ENCODE measurements at places on chromosomes 5 and 9.
A peak's percentile ranks its signal among the peaks of the same experiment; 100 is the strongest.

- no peak for DNase-seq
Observed at GRCh38 chr5:55480781-55481180, 54.0 kb downstream of the PLPP1 start.

- DNase-seq, result no peak
Observed at GRCh38 chr5:113212244-113212920, 222.4 kb downstream of the TSSK1B start.

- DNase-seq, result no peak
Observed at GRCh38 chr5:35098214-35098613, 50.5 kb upstream of the AGXT2 start.

DNA sequence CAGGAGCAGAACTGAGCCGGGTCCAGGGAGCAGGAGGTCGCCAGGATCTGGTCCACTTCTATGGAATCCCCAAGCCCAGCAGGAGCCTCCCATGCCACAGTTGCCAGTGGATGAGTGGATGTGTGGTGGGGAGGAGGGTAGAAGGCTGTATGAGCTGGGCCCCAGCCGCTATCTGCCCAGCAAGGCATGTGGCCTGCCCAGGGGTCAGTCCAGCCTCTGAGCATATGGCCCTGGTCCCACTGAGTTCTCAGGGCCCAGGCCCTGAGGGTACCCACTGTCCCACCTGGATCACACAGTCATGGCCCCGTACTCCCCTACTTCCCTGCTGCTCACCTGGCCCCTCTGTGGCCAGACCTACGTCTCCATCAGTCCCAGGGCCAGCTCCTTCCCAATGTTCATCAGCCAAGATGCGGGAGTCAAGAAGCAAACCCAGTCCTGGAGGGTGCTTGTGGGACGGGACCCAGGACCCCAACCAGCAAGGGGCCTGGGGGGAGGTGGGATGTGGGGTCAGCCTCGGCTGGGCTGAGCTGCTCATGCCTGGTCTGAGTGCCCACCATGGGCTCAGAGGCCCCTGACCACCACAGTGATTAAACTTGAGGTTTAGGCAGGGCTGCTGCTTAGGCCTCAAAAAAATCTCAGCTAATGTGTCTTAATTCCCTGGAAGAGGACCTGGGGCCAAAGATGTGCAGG, 152.7 kb downstream of the COL23A1 start:
- DNase-seq, result no peak

GRCh38 chr9:129509533-129509928, 111.4 kb downstream of the C9orf50 start:
- no peak for DNase-seq

DNA sequence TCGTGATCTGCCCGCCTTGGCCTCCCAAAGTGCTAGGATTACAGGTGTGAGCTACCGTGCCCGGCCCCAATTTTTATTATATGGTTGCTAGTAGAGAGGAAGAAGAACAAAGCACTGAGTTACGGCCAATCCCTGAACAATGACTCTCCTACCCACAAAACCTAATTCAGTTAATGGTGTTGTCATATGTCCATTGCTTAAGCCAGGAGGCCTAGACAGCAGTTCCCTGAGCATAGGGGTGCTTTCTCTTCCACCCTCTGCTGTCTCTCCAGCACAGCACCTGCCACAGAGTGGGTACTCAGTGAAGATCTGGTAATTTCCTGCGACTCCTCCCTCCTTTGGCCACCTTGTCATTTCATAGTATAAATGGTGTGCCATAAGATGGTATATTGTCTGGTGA, 21.4 kb upstream of the LTC4S start:
- DNase-seq, result no peak

GRCh38 chr5:157993986-157994691, 135.2 kb upstream of the CLINT1 start:
- DNase-seq, result no peak

DNA sequence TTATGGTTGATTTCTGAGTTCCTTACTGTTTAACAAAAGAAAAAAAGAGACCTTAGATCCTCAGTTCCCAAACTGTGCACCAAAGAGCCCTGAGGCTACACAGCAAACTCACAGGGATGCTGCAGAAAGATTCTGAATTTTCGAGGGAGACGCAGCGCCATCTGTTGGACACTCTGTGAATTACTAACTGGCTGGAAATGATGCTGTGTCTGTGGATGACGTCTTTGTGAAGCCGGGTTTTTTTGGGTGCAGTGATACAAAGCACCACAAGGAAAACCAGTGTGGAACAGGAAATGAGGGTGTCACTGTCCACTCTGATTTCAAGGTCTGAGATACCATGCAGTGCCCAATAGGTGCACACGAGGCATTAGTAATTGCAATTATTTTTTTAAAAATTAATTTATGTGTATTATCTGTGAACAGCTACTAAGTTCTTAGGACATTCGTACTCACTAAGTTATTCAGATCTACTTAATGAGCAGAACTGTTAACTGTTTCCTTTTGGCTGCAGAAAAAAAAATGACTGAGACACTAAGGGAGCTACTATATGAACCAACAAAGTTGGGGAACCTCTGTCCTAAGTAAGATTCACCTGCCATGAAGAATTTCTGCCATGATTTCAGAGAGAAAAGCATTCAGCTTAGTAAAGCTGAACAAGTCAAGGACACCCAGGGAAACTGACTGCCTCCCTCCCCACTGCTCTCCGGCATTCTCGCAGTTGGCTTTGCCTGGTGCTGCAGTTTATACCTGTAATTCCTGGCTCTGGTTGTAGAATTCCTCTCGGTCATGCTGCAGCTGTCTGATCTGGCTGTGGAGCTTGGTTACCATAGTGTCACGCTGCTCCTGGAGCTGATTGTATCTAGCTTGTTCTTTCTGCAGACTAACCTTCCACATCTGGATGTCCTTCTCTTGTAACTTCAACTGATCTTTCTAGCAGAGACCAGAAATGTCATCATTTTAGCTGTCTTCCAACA, 23.4 kb downstream of the SPACA9 start:
- DNase-seq, result peak; percentile 47

DNA sequence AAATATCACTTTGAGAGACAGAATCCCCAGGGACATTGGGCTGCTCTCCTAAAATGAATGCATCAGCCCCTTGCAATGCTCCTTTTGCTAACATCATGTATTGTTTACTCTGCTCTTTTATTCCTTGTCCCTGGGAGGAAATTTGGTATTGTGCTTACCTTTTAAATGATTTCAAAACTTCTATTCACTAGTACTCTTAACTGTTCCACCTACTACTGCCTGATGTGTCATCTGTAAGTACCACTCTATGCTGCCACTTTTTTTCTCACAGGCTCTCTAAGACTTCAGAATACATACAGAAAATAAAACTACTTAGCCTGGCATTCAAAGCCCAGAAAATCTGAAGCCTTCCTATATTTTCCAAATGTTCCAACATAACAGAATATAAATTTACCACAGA, 667.2 kb downstream of the BRINP1 start:
- no peak for DNase-seq

- no peak for DNase-seq
Observed at GRCh38 chr5:59092758-59093157, 509.9 kb downstream of the RAB3C start.

DNA sequence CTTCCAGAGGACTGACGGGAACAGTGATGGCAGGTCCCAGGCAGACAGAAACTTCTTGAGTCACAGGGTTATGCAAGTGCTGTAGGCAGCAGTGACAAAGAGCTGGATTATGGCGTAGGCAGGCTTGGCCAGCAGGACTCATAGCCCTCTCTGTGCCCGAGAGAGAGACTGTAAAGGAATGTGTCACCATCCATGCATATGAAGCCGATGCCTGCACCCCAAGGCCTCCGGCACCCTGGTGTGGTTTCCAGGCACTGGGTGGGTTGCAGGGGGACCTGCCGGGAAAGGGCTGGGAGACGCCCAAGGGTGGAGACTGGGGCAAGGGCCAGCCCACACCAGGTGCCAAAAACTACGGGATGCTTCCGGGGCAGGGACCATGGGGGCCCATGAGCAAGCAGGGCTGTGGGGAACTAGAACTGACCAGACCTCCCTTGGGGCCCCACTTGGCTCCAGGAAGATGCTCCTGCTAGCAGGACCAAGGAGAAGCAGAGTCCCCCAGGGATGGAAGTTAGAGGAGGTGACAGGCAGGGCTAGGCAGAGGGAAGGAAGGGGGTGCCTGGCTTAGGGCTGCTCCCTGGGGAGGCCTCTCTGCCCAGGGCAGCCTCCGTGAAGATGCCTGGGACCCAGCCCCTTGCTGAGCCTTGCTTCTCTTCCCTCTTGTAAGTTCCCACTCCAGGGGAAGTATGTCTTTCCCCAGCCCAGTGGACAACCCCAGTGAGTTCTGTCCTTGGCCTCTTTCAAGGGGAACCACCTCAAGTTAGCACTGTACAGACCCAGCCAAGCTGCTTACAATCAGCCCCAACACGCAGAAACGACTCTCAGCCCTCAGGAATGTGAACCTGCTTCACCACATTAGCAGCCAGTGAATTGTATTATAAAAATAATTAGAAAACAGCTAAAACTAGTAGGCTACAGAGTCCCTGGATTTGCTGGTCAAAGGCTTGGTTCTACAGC, 10.5 kb upstream of the IPPK start:
- DNase-seq, result no peak

GRCh38 chr5:56985936-56986625, 34.2 kb upstream of the MIER3 start:
- no peak for DNase-seq

DNA sequence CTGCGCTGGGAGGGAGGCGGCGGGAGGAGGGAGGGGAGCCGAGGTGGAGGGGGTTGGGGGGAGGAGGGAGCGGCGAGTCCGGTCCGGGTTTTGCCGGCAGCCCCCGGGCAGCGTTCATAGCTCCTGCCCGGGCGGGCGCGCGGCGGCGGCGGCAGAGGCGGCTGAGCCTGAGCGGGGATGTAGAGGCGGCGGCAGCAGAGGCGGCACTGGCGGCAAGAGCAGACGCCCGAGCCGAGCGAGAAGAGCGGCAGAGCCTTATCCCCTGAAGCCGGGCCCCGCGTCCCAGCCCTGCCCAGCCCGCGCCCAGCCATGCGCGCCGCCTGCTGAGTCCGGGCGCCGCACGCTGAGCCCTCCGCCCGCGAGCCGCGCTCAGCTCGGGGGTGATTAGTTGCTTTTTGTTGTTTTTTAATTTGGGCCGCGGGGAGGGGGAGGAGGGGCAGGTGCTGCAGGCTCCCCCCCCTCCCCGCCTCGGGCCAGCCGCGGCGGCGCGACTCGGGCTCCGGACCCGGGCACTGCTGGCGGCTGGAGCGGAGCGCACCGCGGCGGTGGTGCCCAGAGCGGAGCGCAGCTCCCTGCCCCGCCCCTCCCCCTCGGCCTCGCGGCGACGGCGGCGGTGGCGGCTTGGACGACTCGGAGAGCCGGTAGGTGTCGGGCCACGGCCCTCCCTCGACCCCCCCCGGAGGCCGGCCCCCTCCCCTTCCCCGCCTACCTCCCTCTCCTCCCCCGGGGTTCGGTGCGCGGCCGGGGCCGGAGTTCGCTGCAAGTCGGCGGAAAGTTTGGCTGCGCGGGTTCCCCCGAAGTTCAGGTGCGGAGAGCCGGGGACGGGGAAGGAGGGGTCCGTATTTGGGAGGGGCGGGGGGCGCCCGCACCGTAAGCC, at the start of gene CXXC5:
TSS of gene CXXC5 (plus strand) at position 145 of the 877 bp plus-strand sequence. CDS start 32,175 bp downstream, outside the sequence.
- no peak for DNase-seq

- peak; percentile 57 for DNase-seq
Observed at GRCh38 chr5:42950456-42951292, 89.4 kb downstream of the ANXA2R start.

DNA sequence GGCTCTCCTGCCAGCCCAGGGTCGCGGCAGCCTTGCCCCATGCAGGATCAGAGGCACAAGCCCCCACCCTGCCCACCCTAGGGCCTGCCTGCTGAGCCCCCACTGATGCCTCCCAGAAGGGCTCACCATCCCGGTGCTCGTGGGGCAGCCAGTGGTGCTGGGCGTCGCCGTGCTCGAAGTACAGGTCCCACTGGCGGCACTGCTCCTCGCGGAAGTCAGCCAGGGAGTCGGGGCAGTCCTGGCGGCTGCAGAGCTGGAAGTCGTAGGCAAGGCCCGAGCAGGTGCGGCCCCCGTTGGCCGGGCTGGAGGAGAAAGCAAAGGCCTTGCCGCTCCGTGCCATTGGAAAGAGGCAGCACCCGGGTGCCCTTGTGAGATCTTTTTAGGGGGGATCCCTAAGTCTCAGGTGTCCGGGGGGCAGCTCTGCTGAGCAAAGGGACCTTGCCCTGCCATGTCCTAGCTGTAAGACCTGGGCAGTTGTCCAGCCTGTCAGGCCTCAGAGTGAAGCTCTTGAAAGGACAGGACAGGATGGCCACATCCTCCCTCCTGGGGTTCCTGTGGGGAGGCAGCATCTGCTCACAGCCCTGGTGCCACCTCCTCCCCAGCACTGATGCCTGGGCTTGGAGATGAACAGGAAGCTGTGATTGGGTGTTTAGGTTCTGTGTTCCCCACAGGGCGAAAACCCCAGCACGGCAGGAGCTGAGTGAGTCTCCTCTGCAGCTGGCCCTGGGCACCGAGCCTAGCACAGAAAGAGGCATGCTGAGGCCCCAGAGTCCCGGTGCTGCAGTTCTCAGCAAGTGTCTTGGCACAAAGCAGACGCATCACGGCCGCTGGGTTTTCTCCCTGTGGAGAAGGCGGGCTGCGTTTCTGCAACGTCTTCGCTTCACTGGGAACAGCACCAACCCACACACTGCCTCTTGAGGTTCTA, 77.7 kb downstream of the ZNF354C start:
- DNase-seq, result no peak

DNA sequence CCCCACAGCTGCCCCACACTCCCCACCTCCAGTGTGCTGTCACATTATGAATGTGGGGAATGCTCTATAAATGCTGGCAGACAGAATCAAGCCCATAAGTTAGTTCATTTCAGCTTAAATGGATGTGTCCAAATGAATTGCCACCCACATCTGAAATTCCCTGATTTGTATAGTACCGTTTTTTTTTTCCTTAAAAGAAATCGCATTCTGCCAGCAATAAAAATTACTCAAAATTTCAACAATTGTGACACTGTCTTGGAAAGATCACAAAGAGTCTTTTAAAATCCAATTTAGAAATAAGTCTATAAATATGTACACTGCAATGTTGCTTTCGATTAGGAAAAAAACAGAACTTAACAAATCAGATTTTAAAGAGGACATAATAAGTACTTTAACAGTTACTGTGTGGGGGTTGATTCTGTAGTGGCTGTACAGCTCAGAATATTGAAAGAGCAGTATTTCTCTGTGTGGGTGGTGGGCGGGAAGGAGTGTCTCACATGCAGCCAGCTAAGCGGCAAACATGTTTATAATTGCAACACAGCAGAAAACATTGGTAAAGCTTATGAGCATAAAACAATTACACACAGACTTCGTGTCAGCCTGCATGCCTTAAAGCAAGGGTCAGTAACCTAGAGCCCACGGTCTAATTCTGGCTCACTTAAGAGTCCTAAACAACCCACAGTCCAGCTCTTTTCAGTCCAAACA, 24.9 kb upstream of the CSNK1G3 start:
- DNase-seq, result no peak

DNA sequence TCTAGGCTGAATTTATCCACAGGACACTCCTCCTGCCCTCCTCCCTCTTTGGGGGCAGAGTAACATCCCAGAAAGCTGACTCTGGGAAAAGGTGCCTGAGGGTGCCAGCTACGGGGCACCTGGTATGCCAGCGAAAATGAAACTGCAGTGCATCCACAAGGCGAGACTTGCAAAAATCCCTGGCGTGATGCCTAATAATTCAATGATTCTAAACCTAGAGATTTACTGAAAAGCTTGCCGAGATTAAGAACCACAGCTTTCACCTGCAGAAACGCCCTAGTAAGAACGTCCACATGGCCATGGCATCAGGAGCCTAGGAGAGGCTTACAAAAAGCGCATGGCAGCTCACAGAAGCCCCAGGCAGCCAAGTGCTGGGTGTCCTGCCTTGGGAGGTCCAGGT, 20.9 kb downstream of the CCNJL start:
- DNase-seq, result no peak

- DNase-seq, result no peak
Observed at GRCh38 chr5:146173597-146173996, 8.9 kb downstream of the LARS1 start.

All from stimulated activated CD4-positive, alpha-beta T cell treated with anti-CD3 and anti-CD28 coated beads, Interleukin-12 subunit alpha, Interleukin-12 subunit beta, amount 100 ng/mL, for 24 hours (primary cell).